ENCODE measurements at places on chromosomes 16 and 17. TPM values are rescaled to one million over a fixed set of nuclear protein-coding genes. Genes with fewer than 3 reads are reported as not detected.

DNA sequence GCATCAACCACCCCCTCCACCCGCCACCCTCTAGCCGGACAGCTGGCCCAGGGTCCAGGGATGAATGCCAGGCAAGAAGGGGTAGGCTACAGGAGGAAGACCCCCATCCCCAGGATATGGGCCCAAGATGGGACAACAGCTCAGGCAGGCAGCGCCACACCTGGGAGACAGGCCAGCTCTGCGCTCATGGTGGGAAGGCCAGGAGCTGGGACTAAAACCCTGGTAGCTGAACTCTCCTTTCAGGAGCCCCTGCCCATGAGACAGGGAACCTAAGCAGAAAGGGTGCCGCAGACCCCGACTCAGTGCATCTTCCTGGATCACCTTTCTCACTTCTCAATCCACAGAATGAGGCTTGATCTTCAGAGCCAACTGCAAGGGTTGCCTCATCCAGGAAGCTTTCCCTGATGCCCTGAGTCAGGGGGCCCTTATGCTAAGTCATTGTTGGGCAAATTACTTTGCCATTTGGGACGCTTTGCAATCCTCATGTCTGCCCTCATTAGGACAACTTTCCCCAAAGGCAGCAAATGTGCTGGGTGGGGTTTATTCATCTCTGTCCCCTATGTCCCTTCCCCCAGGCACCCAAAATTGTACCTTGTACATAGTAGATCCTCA, 9.0 kb downstream of the ZDHHC1 start:
- no peak for DNase-seq

ATMIN gene
- total RNA-seq = 32.2 TPM

GRCh38 chr17:38584350-38584925, 21.3 kb downstream of the SRCIN1 start:
- peak; percentile 61 for DNase-seq

KCNG4 gene
- total RNA-seq = 0.95 TPM

- DNase-seq = no peak
Observed at GRCh38 chr16:12474806-12475410, 328.8 kb downstream of the CPPED1 start.

KRTAP17-1 gene
- total RNA-seq = not detected

MT1G gene
- total RNA-seq = 146 TPM

ARSG gene
- total RNA-seq = 16.0 TPM

DNA sequence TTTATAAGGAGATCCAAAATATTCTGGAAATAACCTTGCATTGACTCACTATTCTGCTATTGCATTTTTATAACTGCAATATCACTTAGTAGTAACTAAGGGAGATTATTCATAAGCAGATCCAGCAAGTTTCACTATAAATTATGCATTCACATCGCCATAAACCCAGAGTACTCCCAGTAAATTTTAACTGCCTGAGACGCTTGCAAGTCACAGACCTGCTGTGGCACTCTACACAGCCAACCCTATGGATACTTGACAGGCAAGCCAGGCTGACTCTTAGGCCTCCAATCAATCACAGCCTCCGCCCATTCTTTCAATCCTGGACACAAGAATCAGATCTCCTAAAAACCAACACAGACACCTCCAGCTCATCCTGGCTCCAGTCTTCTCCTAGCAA, 28.2 kb downstream of the USP31 start:
- DNase-seq = no peak
